Cortex of kidney (tissue), 1 donor: ENCODE measurements at places on chromosomes 2 and 18.

DNA sequence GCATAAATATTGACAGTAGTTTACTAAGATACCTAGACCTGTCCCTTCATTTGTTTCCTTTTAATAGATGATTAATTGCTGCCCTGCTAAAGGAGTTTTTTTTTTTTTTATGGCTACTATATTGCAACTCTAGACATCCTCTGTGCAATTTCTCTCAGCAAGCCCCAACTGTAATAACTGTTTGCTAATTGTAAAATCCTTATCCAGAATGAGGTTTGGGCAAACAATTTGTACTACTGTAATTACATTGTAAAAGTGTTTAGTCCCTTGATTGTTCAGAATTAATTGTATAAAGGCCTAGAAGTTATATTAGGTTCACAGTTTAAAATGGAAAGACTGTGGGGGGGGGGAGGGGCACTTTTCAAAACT lies 3.7 kb upstream of the MEIS1 start:
- DNase-seq = no peak

DNA sequence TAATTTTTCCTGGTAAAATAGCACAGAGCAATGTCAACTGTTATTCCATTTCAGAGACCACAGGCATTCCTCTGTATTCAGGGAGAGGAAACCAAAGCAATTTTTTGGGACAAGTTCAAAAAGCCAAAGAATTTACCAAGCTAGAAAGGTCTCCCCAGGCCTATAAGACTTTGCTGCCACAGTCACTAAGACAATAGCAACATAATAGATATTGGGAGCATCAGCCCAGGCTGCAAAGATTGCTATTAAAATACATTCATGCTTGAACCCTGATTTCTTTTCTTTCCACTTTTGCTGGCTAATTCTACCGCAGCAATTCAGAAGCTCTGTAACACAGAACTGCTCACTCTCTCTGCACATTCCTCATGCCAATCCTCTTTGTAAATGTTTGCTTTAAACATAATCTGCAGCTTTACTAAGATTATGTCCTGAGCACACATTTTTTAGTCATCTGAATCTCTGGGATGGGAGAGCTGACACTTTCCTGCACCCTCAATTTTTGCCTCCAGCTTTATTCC lies 76.3 kb downstream of the CLHC1 start:
- no peak for DNase-seq

DNA sequence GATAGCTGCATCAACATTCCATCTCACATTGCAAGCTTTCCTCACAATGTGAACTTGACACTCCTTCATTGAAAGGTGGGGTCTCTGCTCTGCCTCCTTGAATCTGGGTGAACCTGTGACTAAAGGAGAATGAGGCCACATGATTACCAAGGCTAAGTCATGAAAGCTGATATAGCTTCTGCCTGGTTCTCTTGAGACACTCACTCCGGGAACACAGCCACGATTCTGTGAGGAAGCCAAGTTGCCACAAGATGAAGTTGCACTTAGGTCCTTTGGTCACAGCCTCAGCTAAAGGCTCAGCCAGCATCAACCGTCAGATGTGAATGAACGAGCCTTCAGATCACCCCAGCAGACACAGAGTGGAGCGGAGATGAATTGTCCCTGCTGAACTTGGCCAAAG lies 94.7 kb upstream of the FAM136A start:
- no peak for DNase-seq

GRCh38 chr2:70746094-70746974 lies 21.7 kb downstream of the ADD2 start:
- DNase-seq = no peak

GRCh38 chr18:3984163-3984757 lies 470.8 kb downstream of the DLGAP1 start:
- no peak for DNase-seq

DNA sequence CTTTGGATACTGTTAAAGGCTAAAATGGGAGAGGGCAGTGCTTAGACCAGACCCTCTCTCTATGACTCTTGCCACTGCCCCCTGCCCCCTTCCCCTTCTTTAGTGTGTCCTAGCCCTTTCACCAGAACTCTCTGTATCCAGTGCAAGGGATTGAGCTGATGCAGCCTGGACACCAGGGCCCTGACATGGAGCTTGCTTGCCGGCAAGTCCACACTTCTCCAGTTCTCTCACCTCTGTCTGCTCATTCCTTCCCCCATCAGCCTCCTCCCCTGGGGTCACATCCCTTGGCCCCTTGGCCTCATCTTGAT lies 1.5 kb upstream of the WNT6 start:
- no peak for DNase-seq

GRCh38 chr2:86319700-86320580 lies 17.5 kb downstream of the REEP1 start:
- no peak for DNase-seq

DNA sequence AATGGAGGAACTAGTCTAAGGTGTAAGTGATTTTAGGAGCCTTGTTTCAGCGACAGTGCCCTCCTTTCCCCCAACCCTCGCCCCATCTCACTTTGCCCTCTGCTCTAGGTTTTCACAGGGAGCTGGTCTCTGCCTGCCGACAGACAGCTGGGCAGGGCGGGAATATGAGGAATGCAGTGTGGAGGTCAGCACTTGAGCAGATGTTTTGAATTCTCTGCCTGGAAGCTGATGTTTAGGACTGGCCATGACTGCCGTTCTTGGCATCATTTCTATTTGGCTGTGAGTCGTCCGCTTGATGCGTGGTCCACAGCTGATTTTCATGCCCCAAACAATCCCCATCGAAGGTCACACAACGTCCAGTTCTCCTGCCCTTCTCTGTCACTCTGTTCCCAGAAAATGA lies 55.1 kb upstream of the SIX3 start:
- no peak for DNase-seq

DNA sequence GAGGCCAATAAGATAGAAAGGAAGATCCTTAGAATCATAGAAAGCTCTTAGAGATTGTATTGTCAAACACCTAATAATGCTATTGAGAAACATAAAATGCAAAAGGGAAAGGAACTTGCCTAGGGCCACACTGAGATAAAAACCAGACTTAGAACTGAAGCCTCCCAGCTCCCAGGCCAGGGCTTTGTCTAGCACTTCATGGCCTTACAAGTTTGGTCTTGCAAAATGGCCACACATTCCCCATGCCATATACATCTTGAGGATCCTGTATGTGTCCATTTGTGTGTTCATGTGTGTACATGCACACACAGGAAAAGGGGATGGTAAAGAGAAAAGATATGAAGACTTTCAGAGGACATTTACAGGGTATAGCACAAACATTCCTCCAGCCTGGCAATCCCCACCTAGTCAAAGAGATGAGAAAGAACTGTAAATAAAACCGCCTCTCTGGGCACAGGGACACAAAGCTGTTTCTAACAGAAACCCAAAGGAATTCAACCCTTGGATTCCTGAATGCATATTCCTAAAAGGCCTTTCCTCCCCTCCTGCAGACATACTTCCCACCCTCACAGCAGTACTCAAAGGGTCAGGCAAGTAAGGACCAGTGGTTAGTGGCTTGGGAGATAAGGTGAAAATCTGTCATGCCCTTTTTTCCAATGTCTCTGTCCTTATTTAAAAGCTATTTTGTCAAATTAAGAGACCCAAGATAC lies 99.7 kb upstream of the KLHL29 start:
- no peak for DNase-seq
